ENCODE measurements at places on chromosomes 6 and 20.

DNA sequence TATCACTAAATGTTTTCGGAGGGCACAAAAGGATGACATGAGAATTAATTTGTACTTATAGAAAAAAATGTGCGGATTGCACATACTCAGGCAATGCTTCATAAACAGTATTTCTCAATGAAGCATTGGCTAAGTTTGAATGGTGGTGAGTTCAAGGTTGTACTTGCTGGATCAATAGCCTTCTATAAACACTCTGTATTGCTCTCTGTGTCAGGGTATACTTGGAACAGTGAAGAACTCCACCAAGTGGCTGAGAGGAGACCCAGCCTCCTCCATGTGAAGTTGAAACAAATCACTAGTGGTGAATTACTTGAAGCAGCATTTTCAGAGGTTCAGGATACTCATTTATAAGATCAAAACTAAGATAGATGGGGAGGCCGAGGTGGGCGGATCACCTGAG, 360.6 kb downstream of the RIMS1 start:
- DNase-seq = no peak

DNA sequence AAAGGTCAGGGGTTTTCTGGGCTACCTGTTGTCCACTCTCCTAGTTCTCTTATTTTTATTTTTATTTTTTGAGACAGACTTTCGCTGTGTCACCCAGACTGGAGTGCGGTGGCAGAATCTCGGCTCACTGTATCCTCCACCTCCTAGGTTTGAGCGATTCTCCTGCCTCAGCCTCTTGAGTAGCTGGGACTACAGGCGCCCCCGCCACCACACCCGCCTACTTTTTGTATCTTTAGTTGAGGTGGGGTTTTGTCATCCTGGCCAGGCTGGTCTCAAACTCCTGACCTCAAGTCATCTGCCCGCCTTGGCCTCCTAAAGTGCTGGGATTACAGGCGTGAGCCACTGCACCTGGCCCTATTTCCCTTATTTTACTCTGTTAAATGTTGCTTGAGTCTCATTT, 149.0 kb downstream of the EYA4 start:
- DNase-seq = no peak

DNA sequence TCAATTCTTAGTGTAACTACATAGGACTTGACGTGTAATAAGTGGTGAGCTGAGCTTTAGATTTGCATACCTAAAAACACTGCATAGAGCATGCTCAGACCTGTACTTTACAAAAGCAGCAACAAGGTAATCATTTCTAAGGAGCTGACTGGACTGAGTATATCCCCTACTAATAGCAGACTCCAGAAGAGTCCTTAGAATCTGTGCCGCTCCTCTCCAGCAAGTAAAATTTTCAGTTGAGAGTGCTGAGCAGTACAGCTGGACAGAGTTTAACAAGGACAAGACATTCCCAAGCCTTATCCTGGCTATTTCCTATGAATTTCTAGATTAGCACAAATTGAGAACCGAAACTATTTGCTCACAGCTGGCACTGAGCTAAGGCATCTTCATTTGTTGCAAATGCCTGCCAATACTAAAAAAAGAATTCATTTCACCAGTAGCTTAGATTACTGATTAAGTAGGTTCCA, 26.1 kb upstream of the KLHL31 start:
- no peak for DNase-seq

DNA sequence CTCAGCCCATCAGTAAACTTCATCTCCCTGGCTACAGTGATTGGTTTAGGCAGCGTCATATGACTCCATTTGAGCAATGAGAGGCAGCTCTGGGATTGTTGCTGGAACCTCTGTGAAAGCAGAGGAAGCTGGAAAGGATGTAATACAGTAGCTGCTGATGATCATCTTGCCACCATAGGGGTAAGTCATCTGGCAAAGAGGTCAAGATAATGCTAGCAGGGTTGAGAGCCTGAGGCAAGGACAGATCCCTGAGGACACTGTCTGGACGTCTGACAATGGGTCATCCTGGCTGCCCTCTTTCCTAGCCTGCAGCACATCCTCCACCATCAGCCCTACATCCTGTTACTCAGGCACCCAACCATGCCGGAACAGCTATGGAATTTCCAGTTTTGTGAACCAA, 25.5 kb upstream of the FKBP1A start:
- DNase-seq = no peak

DNA sequence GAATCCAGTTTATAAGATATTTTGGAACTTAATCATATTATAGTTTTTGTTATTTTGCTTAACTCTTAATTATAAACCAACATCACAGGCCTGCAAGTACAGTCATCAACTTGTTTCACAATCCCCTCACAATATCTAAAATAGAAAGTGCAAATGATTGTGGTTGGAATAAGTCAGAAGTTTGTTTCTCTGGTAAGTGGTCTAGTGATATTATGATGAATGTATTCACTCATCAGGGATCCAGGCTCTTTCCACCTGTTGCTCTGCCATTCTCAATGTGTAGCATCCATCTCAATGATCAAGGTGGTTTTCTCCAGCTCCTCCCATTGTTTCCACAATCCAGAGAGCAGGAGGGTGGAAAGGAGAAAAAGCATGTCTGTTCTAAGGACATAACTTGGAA, 54.2 kb downstream of the OPN5 start:
- no peak for DNase-seq

- DNase-seq = no peak
These were observed 17.8 kb downstream of the TMEM30A start for GRCh38 chr6:75266716-75267291.

DNA sequence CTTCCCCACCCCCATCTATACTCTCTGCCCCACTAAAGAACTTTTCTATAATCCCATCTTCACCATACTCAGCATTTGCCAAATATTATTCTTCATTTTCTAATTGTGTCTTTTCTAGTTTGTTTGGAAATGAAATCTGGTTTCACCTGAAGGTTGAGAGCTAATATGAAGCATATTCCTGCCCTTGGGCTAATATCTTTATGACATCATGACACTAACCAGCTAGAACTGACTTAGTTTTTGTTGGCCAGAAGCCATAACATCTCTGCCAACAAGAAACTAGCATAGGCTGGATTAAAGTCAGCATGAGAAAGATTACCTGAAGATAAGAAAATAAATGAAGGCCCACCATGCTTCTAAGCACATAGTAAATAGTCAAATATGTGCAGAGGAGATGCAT, 16.7 kb downstream of the UNC5CL start:
- no peak for DNase-seq

GRCh38 chr6:30830438-30830837, 53.9 kb upstream of the DDR1 start:
- no peak for DNase-seq

- DNase-seq = no peak
These were observed 59.0 kb upstream of the FAM184A start for GRCh38 chr6:119137194-119138072.

DNA sequence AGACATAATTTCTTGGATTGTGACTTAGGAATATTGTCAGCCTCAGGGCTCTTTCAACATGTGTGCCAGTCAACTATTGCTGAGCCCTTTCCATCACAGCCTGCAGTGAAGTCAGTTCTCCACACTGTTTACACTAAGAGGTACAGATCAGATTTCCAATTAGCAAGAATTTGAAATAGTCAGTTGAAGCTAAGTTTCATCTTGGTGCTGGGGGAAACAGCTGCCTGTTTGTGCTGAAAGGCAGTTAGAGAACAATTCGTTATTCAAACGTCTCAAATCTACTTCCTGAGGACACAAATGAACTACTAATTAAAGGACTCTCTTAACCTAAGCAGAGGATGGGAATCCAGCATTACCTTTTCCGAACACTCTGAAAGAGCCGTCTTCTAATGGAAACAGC, 25.9 kb downstream of the ADGRF1 start:
- no peak for DNase-seq

DNA sequence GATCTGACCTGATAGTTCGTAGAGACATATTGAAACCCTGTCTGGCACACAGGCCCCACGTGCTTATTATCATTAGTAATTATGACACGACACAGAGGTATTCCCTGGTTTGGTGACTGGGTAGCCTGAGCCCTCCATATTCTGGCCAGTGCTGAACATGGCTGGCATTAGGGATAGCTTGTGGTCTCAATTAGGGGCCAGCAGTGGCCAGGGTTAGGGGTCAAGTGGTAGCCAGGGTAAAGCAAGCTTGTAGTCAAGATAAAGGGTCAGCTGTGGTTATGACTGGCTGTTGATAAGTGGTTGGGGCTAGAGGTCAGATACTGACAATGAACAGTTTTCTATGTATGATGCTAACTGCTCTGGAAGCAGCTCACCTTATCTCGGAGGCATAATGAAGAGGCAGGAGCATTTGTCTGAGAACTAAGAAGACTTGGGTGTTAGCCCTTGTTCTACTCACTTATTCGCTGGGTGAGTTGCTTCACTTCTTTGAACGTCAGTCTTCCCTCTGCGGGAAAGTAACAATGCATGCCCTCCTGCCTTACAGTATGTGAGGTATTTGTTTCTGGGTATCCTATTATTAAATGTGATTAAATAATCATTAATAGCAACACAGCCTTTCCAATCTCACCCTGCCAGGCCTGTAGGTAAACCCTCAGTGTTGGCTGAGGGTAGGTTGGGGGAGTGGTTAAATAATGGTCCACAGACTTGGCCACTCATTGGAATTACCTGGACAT, 66.7 kb downstream of the VEGFA start:
- DNase-seq = no peak

GRCh38 chr20:20334489-20334888, 33.4 kb upstream of the INSM1 start:
- DNase-seq = no peak

- no peak for DNase-seq
These were observed 105.4 kb upstream of the ESR1 start for GRCh38 chr6:151701911-151702562.

DNA sequence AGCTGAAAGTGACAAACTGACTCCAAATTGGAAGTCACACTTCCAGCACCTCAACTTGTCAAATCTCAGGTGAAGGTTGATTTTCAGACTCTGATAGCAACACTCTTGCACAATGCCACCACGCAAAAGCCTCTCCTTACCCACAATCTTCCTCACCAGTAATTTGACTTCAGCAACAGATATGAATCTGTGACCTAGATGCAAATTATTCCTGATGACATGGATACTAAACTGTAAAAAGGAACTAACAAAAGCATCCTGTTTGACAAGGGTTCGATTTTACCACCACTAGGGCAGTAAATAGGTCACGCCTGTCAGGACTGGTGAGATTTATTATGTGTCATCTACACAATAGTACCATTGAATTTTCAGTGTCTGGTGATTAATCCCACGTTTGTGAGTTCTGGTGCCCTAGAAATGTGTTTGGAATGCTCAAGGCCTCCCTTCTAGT, 134.4 kb upstream of the COL21A1 start:
- no peak for DNase-seq

GRCh38 chr6:116255246-116255800, 1.4 kb upstream of the TSPYL4 start:
- DNase-seq = no peak

DNA sequence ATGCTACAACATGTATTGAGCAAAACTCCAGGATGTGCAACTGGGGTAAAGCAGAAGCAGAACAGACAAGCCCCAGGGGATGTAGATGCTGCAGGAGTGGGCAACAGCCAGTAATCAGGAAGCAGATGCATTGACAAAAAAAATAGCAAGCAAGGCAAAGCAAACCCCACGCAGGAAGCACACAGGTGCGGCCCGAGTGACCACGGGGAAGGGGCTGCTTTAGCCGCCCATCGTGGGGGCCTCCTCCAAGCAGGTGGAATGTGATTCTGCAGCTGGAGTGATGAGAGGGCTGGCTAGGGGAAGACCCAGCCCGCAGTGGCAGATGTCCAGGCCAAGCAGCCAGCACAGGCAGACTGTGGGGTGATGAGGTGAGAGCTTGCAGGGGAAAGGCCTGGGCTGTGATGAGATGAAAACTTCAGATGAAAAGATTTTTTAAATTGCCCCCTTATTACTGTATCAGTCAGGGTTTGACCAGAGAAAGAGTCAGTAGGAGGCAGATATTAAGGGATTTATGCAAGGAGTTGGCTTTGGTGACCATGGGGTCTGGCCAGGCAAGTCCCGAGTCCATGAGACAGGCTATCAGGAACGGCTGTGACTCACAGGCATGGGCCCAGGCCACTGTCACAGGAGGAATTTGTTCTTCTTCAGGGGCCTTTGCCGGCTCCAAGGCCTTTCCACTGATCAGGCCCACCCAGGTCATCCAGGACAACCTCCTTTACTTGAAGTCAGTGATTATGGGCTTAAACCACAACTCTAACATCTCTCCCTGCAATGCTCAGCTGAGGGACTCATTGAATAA, 207.6 kb downstream of the ANKRD60 start:
- DNase-seq = peak; percentile 64

- DNase-seq = no peak
These were observed 25.0 kb upstream of the CDKAL1 start for GRCh38 chr6:20509212-20509611.

- no peak for DNase-seq
These were observed 8.1 kb upstream of the ZC3H12D start for GRCh38 chr6:149492798-149493343.

GRCh38 chr20:61042506-61043385, 209.3 kb upstream of the CDH4 start:
- peak; percentile 55 for DNase-seq

GRCh38 chr6:79557673-79558467, 20.6 kb upstream of the LCA5 start:
- no peak for DNase-seq

DNA sequence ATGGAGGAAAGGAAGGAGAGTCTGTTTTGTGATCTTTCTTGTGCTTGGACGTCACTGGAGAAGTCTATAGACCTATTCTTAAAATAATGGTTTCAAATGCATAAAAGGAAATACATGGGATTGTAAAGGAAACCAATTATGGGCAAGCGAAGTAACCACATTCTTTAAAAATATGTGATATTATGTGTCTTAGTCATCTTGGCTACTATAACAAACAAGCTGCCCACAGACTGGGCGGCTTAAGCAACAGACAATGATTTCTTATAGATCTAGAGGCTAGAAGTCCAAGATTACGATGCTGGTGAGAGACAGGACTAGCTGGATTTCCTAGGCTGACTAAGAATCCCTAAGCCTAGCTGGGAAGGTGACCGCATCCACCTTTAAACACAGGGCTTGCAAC, 49.4 kb upstream of the CD83 start:
- no peak for DNase-seq

GRCh38 chr6:40844246-40844645, 194.8 kb downstream of the UNC5CL start:
- no peak for DNase-seq

GRCh38 chr6:135640449-135641111, 143.0 kb upstream of the AHI1 start:
- DNase-seq = no peak

DNA sequence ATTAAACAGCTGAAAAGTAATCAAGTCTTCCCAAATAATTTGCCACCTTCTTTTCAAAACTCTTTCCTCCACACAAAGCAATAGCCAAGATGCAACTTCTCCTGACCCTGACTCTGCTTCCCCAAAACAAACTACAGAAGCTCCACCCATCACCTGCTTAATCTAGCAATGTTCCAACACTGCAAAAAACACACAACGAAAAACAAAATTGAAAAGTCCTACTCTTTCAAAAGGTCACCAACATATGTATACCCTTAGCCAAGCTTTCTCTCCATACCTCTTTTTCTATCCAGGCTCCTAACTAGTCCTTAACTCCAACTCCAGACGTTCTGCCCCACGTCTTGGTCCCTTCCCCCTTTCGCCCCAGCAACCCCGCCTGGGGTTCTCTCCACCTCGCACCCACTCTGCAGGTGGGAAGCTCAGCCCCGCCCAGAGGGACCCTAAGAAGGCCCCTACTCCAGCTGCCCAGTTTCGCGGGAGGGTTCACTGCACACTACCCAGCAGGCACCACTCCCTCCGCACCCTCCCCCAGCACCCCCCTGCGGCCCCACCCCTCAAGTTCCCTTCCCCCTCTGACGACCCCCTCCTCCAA, 717 bp downstream of the CSNK2A1 start:
- no peak for DNase-seq

GRCh38 chr6:131061751-131062119, 1.3 kb downstream of the EPB41L2 start:
- no peak for DNase-seq

GRCh38 chr6:119313937-119314884, 35.4 kb downstream of the MAN1A1 start:
- no peak for DNase-seq
